Activated T-helper 1 cell treated with Interleukin-2 at 50 U/mL for 16 hours (primary cell): ENCODE measurements at places on chromosomes 11 and 22.

- DNase-seq: no peak
Observed at GRCh38 chr11:85663080-85663752, 1.7 kb downstream of the CREBZF start.

DNA sequence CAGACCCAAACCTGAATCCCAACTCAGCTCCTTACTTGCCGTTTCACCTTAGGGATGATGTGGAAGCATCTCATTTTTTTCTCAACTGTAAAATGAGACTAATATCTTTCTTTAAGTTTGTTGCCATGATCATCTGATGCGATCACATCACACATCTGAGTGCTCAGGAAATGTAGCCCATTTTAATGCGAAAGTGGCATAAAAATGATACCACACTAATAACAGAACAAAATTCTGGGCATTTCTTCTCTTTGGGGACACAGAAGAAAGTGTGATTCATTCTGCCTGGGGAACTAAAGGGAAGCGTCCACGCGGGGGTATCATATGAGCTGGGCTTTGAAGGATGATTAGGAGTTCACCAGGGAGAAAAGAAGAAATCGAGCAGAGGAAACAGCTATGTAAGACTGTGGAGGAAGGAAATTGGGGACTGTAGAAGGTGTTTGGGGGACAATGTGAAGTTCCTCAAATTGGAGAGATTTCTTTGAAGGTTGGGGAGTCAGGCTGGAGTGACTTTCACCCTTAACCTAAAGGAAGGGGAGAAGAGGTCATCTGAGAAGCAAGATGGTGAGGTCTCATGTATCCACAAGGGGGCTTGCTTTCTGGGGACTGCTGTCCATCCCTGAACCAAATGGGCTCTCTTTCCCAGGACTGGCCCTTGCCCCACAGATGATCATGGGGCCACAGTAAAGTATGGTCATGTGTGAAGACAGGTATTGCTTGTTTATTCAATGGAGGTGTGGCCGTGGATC is 49.7 kb upstream of the NNMT start:
- DNase-seq: no peak

DNA sequence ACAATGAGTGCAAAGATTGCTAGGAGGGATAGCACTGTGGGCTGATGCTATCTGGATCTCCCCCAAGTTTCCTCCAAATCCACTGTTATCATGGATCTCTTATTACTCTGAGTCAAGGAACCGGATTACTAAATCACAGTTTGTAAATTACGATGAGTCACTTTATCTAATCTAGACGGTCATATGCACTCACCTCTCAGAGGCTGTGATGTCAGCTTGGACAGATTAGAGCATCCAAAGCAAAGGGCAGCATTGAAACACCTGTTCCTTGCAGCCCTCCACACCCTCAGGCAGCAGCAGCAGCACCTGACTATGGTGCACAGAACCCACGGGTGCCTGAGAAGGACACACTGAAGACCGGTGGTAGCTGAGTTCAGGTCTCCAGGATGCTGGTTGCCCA is 14.0 kb upstream of the POU2AF1 start:
- DNase-seq: no peak

DNA sequence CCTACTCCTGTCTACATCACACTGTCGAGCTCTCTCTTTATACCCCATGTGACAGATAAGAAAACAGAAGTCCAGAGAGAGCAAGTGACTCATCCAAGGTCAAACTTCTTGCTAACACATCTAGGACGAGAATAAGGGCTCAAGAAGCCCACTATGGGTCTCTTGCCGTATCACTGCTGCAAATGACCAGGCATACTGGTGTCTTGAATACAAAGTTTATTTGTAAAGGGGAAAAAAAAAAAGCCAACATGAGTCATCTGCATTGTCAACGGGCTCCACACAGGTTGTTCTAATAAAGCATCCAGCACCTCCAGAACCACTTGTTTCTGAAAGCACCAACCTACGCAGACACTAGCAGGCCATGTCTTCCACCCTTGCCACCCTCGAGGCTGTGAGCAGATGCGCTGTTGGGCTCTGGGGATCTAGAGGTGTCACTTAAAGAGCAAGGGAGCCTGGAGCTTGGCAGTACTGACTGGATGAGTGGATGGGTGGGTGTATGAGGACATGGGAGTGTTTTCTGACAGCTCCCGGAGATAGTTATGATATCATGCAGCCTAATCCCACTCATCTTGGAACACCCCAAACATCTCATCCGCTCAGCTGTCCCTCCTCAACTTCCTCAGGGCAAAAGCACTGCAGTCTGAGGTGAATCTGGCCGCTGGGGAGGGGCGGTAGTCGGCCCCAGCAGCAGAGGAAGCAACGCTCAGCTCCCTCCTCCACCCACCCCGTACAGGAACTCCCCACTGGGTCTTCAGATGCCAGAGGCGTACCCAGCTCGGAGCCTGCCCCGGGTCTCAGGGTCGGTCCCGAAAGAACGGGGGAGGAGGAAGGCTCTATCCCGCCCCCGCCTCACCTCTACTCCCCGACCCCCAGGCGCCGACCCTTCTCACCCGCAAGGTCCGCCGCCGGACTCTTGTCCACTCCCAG is 1.0 kb downstream of the SMCO4 start:
- peak; percentile 26 for DNase-seq

GRCh38 chr22:44398856-44399837 is 86.4 kb upstream of the SHISAL1 start:
- DNase-seq: no peak

- DNase-seq: no peak
Observed at GRCh38 chr11:20060181-20060580, 100.1 kb downstream of the DBX1 start.

- DNase-seq: no peak
Observed at GRCh38 chr11:971092-971690, 45.5 kb downstream of the AP2A2 start.

GRCh38 chr11:134261626-134262488 is 8.5 kb downstream of the ACAD8 start:
- no peak for DNase-seq

- no peak for DNase-seq
Observed at GRCh38 chr11:16891964-16892363, 122.2 kb downstream of the PLEKHA7 start.

- DNase-seq: no peak
Observed at GRCh38 chr11:41056892-41057569, 402.4 kb downstream of the LRRC4C start.

GRCh38 chr11:112315057-112315720 is 54.5 kb upstream of the PLET1 start:
- no peak for DNase-seq

- DNase-seq: no peak
Observed at GRCh38 chr11:106959800-106960199, 58.5 kb downstream of the GUCY1A2 start.

DNA sequence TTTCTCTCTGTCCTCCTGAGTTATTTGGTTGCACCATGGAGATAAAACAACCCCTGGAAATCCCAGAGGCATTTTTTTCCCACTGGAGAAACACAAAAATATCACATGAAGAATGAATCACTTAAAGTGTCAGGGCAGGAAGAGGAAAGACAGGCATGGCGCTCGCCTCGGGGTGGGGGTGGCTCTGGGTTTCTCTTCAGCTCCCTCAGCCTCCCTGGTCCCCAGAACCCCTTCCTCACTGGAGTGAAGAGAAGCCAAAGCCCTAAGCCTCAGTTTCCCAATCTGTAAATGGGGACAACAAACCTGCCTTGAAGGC is 938 bp downstream of the SHISAL1 start:
- no peak for DNase-seq

GRCh38 chr11:8342821-8343681 is 79.4 kb upstream of the LMO1 start:
- no peak for DNase-seq

GRCh38 chr22:19615001-19615461 is 90.8 kb upstream of the CLDN5 start:
- no peak for DNase-seq
